ENCODE measurements at places on chromosomes 3 and 15.

- no peak for DNase-seq
These were observed 27.3 kb downstream of the STT3B start for GRCh38 chr3:31559872-31560534.

DNA sequence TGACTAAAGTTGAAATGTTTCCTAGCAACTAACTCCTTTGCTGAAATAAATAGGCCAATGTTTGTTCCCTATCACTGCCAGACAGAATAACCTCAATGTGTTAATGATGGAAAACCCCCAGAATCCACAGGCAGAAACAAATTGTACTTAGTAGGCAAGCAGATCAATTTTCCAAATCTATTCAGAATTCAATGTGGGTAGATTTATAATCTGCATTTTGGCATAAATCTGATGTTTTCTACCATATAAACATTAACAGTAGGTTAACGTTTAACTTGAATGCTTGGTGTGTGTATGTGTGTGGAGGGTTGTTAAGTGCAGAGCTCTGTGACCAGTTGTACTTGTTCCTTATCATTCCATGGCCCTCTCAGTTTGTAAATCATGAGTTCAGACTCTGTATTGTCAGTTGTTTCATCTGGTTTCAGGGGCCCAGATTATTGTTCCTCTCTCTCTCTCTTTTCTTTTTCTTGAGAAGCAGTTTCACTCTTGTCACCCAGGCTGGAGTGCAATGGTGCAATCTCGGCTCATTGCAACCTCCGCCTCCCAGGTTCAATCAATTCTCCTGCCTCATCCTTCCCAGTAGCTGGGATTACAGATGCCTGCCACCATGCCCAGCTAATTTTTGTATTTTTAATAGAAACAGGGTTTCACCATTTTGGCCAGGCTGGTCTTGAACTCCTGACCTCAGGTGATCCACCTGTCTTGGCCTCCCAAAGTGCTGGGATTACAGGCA lies 32.8 kb downstream of the PLSCR1 start:
- DNase-seq: no peak

GRCh38 chr3:144263706-144264105 lies 292.1 kb downstream of the DIPK2A start:
- DNase-seq: no peak

- DNase-seq: no peak
These were observed 5.9 kb downstream of the MEX3B start for GRCh38 chr15:82039871-82040270.

GRCh38 chr3:156151824-156152428 lies 31.5 kb downstream of the KCNAB1 start:
- no peak for DNase-seq

GRCh38 chr3:108130701-108131474 lies 40.1 kb upstream of the CD47 start:
- DNase-seq: no peak

DNA sequence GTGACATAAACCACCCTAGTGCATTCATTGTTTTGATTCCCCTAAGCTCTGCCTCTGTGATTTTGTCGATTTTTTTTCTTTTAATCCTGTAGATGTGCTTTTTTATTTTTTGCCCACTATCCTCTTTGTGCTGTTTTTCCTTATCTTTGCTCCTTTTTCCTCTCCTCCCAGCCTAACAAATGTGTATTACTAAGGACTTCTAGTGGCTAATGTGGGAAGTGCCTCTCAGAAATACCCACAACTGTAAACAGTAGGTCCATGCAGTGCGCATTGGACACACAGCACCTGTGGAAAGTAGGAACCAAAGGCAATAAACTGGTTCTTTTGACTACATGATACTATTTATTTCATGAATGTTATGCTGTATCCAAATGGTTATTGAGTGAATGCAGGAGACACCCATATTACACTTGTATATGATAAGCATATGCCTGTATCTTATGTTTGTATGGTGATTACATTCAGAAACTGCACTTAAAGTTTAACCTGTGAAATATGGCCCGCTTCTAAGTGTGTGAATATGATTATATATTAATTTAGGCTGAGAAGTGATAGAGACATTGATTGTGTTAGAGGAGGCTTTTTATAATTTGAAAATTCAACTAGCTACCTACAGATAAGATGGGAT lies 147.8 kb downstream of the PLCL2 start:
- no peak for DNase-seq

DNA sequence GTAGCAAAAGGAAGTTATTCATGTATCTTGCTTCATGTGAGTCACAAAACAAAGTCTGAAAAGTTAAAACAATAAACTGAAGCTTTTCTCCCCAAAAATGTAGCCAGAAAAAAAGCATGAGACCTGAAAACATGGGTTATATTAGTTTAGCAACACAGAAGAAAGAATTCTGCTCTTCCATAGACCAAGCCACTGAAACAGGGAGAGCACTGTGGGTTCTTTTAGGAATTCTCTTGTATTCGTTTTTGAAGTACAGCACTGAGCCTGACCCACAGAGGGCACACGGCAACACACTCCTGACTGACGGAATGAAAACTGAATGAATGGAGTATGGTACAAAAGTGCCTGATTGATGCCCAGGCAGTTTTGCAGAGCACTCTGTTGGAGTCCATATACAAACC lies 66.6 kb downstream of the TM4SF4 start:
- no peak for DNase-seq

DNA sequence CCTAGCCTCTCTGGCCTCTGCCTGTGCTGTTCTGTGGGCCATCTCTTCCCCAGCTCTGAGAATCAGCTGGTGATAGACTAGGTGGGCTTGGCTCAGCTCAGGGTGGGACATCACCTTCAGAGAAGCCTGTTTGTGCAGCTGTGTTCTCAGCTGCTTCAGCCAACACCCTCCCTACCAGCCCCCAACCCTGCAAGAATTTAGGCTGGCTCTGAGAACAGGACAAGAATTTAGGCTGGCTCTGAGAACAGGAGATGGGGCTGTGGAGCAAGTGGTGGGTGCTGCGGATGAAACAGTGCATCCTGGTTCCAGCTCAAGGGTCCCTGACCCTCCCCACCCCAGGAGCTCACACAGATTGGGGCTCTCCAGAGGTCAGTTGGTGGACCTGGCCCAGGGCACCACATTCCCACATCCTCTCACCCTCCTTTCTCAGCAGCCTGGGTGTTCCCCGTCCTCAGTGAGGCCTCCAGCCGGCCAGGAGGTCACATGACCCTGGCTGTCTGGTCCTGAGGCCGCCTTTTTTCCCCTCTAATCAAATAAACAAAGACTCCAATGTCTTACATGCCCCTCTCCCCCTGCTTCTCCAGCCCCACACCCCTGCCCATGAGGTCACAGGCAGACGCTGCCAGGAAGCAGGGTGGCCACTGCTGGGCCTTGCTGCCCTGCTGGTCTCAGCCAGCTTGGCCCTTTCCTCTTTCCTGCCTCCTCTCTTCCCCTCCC lies 14.9 kb downstream of the PLEKHO2 start:
- no peak for DNase-seq

GRCh38 chr15:99165956-99166689 lies 61.2 kb downstream of the SYNM start:
- no peak for DNase-seq

DNA sequence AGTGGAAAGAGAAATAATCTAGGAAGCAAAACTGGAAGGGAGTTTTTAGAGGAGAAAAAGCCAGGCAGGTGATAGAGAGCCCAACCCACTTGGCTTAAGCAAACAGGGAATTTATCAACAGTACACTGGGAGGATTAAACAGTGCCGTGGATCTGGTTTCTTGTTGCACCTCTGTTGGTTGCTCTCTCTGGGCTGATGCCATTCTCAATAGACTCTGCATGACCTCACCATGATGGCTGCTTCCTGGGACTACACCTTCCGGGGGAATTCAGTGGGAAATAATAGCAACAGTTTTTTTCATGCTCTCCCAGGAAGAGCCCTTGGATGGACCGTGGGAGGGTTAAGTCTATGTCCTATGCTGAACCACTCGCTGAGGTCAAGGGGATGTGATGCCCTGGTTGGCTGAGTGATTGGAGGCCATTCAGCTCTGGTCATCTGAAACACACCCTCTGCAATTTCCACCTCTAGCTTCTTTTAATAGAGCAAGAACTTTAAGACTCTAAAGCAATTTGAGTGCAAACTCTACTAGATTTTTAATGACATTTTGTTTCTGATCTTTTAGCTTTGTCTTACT lies 74.2 kb downstream of the EPHB1 start:
- DNase-seq: no peak

DNA sequence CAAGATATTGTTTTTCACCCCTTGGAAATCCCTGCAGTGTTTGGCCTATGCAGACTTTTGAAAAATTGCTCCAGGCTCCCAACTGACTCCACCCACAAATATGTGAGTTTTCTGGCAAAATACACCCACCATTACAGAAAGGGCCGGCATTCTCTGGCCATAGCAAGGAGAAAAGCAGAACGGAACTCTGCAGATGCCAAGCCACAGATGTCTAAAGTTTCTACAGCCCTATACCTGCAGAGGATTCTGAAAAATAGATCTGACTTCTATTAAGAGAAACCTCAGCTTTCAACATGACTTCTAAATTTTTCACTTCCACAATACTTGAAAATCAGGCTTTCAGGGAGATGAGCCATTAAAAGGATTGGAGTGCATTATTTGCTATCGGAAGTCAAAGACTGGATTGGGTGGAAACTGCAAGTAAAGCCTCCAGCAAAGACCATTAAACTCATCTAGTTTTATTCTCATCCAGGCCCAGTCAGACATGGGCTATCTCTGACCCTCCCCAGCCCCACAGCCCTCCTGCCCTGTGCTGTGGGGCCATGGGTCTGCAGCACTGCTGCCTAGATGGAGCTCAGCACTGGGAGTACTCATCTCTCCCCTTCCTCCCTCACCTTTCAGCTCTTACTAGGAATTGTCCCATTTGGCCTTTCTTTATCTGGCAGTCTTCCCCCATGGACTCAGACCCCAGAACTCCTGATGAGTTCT lies 243.1 kb upstream of the GOLGA6L4 start:
- no peak for DNase-seq
